ENCODE measurements at places on chromosomes 6 and 20.
A peak's percentile ranks its signal among the peaks of the same experiment; 100 is the strongest.

DNA sequence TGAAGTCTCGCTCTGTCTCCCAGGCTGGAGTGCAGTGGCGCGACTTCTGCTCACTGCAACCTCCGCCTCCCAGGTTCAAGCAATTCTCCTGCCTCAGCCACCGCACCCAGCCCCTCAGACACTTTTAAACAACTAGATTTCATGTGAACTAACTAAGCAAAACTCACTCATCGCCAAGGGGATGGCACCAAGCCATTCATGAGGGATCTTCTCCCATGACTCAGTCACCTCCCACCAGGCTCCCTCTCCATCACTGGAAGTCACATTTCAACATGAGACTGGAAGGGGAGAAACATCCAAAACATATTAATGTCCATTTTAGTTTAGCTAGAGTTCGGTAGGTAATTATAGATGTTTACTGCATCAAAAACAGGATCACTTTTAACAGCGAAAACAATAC is 95.9 kb upstream of the PRL start:
- DNase-seq, result peak; percentile 36

DNA sequence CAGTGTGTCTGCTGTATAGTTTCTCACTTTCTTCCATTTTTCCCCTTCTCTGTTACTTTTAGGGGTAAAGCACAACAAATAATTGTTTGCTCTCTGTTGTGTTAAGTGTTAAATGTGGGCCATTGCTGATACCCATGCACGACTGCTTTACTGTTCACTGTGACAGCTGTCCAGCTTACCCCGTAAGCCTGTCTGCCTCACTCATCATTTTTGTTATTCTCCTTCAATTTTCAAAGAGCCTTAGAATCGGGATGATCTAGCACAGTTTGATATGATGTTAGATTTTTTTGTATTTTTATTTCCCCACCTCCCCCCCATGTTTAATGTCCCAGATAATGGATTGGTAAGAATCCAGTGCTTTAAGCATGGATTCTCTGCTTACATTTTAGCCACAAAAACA is 41.2 kb upstream of the MLIP start:
- DNase-seq, result no peak

GRCh38 chr6:167928111-167928510 is 69.4 kb upstream of the KIF25 start:
- DNase-seq, result no peak

DNA sequence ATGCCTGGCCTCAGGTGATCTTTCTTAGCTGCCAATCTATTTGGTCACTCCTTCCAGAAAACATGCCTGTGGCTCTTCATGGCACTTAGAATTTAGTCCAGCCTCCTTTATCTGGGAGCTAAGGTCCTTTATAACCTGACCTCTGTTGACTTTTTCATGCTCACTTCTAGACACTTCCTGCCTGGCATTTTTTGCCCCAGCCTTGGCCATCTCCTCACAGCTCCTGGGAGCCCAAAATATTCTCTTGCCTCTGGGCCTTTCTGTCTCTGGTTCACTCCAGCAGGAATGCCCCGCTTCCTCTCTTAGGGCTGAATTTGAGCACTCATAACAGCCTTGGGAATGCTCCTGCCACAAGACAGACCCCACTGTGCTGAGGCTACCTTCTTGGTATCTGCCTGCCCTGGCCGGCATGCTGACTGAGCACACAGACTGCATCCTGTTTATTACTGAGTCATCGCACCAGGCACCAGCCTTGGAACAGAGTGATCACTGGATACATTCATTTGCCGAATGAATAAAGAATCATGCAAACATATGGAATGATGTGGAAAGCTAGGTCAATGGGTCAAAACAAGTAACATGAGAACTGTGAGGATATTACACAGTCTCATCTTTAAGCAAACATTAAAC is 5.8 kb upstream of the EEF1E1 start:
- peak; percentile 95 for DNase-seq

DNA sequence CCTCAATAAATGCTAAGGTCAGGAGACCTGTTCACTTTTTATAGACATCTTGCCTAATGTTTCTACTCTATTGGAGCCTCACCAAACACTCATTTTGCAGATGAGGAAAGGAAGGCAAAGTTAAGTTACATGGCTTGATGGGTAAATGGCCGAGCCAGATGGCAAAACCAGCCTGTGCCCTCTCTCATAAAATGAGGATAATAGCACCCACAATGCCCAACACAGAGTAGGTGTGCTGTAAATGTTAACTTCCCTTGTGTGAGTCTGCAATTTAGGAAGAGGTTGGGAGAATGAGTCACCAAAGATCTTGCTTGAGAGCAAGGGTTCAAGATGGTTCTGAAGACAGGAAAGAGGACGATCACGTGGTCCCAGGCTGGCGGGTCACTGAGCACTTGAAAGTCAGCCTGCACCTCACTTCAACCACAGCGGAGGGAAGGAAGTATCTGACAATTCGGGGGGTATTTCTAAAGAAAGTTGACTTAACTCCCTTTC is 3.3 kb downstream of the KCNK5 start:
- no peak for DNase-seq

DNA sequence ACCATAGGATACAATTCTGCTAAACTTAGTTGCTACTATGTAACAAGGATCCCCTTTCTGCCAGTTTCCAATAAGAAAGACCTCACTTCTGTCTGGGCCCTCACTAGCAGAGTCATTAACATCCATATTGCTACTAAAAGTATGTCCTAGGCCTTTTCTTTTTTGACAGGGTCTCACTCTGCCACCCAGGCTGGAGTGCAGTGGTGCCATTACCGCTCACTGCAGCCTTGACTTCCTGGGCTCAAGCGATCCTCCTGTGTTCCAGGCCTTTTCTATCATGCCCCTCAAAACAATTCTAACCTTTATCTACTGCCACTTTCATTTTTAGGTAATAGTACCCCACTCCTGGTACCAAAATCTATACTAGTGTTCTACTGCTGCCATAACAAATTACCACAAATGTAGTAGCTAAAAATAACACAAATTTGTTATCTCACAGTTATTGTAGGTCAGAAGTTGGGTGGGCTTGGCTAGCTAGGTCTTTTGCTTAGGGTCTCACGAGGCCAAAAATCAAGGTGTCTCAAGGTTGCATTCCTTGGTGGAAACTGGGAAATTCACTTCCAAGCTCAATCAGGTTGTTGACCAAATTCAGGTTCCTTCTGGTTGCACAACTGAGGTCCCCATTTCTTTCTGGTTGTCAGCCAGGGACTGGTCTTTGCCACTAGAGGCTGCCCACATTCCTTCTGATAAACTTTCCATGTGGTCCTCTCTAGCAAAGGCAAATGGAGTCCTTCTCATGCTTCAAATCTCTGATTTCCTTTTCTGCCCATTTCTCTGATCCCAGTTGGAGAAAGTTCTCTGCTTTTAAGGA is 3.0 kb downstream of the CSNK2A1 start:
- no peak for DNase-seq

GRCh38 chr20:22403632-22404361 is 180.6 kb downstream of the FOXA2 start:
- DNase-seq, result no peak

DNA sequence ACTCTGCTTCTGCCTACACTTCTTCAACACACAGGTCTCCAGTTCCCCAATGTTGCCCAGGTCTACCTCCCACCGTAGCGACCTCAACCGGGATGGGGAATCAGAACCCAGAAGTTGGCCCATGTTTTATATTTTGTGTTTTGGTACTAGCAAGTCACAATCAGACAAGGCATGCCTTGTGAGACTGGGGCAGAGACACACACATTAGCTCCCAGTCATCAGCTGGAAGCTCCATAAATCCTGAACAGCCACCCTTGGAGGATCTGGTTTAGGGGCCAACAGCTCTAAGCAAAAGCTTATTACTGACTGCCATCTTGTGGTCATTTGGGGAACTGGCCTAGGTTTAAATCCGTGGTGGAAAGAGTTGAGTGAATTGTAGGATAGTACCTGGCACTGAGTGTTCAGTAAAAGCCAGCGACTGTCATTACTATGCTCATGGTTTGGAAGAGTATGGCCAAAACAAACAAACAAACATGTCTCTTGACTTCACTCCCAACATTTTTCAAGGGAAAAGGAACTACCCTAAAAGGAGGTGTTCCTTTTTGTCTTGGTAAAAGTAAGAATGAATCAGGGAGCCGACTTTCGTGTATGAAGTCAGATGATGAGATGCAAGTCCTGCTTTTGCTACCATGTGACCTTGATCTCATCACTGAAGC is 40.5 kb downstream of the PIM1 start:
- peak; percentile 45 for DNase-seq

DNA sequence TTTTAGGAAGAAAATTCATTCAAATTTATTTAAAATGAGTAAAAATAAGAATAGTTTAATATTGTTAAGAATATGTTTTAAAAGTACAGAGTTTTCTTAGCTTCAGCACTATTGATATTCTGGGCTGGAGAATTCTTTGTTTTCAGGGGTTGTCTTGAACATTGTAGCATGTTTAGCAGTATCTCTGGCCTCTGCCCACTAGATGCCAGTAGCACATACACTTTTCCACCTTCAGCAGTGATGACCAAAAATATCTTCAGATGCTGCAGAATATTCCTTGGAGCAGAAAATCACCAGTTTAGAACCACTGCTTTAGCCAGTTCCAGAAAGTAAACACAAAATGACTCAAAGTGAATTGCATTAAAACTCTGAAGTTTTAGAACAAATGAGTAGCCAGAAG is 19.4 kb upstream of the SDHAF4 start:
- DNase-seq, result no peak

DNA sequence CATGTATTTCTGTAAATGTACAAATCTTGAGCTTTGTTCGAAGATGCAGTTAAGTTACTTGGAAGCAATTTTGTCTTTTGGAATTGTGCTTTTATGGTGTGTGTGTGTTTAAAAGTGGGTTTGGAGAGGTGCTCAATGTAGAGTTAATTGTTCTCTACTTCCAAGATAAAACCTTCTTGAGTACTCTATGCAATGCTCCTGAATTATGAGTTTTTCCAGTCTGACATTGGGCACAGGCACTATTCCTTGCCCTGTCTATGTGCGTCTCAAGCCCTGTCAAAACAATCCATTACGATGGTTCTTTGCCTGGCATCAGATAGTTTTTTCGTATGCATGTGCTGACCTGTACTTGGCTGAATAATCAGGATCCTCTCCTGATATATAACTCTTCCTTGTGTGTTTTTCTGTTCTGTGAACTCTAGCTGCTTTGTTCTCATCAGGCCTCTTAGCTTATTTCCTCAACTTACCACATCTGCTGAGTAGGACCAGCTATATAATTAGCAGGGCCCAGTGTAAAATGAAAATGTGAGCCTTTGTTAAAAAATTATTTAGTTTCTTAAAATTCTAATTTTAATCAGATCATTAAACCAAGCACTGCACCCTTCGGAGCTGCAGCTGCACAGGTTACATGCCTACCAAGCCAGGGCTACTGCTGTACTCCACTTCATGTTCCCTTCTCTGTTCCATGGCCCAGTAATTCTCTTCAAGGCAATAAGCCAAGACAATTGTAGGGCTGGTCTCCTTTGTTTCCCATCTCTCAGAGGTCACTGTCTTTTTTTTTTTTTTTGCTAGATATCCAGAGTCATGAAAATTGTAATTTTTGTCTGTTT is 160.1 kb downstream of the ZFAND3 start:
- DNase-seq, result no peak

All from skeletal muscle cell (primary cell).